ENCODE measurements at places on chromosomes 2 and 18.

DNA sequence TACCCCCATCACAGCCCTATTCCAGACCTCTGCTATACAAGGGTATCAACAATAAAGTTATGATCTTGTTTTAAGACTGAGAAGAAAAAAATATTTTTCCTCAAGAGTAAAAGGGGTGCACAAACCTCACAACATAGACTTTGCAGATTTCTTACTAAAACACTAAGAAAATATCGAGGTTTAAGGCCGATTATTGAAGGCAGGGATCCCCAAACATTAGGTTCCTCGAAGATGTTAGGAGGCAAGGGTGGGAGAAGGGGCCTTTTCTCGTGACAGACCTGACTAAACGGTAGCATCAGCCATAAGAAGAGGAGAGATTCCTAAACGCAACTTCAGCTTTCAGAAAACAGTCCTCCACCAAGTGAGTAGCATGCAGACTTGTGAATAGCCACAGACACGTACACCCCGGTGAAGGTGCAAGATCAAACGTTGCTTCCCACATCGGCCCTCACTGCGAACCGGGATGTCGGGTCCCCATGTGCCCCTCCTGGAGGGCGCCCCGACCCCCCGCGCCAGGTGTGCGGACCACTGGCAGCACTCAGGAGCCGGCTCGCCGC is 678 bp downstream of the PIAS2 start:
- DNase-seq: peak; percentile 26

GRCh38 chr2:166234112-166234846 is 106.5 kb upstream of the SCN1A start:
- DNase-seq: no peak

DNA sequence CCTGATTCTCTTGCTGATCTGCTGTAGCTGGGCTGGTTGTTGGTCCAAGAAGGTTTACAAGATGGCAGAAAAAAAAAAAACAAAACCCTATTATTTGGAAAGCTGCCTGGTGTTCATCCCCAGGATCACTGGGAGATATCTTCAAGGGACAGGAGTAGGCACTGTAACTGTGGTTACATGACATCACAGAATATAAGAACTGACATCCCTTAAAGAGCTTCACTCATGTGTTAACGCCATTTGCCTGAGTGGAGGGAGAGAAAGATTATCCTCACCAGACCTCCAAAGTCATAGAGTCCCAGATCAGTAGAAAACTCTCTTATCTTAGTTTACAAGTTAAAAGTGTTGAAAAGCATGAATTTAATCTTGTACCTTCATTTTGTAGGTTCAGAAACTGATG is 95.3 kb upstream of the BZW1 start:
- no peak for DNase-seq

DNA sequence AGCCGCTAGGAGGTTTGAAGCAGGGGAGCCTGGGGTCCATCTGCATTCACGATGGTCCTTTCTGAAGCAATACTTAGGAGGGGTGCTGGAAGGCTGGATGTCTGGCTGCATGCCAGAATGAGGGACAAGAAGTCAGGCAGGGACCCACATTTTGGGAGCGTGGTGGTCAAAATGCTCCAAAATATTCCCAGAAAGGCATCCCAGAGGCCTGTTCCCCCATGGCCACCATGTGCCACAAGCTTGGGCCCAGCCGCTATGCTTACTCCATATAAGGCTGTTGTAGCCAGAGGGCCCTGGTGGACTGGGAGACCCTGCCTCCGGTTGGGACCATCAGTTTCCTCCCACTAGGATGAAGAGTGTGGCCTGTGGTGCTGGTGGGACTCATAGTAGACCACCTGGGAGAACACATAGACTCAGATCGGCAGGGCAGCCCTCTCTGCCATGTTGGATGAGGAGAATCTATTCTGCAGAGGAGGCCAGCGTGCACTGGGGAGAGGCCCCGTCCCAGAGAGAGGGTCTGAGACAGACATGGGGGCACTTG is 3.6 kb upstream of the PROM2 start:
- DNase-seq: no peak

- no peak for DNase-seq
These were observed 23.0 kb downstream of the INPP5D start for GRCh38 chr2:233082931-233083755.

DNA sequence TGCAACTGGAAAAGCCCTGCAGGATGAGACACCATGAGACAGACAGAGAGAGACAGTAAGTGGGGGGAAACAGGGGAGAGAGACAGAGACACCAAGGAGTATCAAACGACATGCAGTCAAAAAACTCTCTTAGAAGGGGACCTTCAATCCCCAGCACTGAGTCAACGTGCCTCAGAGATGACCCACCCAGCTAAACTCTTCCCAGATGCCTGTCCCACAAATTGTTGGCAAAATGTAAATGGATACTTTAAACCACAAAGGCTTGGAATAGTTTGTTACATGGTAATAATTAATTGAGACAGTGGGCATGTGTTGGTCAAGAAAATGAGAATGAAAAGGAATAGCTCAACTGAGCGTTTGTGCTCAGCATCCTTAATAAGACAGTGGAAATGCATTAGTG is 98.3 kb downstream of the GRB14 start:
- no peak for DNase-seq

- no peak for DNase-seq
These were observed 45.2 kb upstream of the ST3GAL5 start for GRCh38 chr2:85933753-85934594.

DNA sequence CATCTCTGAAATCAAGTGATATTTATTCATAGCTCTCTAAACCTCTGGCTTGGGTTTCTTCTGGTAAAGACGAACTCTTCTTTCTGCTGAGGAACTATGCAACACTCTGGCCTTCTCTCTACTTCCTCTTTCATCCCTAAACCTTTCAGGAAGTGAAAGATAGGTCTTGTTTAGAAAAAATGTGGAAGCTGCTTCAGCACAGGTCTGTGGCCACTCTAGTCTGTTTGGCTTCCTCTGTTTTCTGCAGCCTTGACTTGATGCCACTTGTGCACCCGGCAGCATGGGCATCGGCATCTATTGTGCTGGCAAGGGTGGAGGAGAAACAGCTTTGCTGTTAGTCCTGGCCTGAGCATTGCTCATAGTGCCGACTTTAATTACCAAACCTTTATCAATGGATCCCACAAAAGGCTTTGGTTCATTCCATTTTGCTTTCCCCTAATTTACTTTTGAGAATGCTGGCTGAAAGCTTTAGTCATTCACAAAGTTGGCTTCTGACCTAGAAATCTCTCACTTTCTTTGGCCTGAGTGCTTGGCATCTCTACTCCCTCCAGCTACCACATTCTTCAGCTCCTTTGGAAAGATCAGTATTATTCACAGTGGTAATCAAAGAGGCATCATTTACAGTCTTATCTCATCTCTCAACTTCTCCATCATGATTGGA is 32.0 kb upstream of the GPR39 start:
- DNase-seq: no peak

DNA sequence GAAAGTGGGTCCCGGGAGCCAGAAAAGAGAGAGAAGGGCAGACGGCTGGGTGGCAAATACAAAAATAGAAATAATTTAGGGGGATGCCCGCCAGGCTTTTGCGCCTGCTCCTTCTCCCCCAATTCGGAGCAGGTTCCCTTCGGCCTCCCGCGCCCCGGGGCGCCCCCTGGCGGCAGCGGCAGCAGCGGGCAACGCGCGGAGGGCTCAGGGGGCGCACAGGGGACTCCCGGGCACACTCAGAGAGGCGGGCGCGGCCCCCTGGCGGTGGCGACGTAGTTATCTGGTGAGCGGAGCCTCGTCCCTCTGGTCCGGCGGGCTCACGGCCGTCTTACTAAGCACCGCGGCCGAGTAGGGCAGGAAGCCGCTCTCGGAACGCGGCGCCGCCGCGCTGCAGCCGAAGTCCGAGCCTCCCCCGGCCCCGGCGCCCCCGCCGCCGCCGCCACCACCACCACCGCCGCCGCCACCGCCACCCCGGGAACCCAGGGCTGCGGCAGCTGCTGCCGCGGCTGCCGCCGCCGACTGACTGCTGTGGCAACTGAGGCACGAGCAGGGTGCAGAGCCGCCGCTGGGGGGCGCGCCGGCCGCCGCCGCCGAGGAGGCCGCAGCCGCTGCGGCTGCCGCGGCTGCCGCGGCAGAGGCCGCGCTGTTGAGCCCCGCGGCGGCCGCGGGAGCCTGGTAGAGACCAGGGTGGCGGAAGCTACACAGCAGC is 3.8 kb downstream of the EVX2 start:
- DNase-seq: no peak

DNA sequence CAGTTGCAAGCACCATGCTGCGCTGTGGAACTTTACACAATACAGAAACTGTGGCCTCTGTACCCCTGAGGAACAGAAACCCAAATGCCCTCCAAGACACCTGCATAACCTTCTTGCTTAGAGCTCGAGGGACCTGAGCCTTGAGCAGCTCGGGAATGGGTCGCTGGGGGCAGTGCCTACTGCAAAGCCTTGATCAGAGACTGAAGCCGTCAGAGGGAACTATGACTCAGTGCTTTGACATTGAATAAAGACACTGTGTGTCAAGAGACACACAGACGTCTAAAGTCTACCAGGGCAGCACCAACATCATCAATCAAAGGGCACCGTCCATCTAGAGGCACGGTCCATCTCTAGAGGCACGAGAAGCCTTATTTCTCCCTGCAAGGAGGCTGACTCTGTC is 30.6 kb downstream of the GPR45 start:
- no peak for DNase-seq

GRCh38 chr18:48932462-48932818 is 18.3 kb downstream of the SMAD7 start:
- DNase-seq: no peak

GRCh38 chr2:54701029-54701428 is 22.4 kb upstream of the EML6 start:
- no peak for DNase-seq

DNA sequence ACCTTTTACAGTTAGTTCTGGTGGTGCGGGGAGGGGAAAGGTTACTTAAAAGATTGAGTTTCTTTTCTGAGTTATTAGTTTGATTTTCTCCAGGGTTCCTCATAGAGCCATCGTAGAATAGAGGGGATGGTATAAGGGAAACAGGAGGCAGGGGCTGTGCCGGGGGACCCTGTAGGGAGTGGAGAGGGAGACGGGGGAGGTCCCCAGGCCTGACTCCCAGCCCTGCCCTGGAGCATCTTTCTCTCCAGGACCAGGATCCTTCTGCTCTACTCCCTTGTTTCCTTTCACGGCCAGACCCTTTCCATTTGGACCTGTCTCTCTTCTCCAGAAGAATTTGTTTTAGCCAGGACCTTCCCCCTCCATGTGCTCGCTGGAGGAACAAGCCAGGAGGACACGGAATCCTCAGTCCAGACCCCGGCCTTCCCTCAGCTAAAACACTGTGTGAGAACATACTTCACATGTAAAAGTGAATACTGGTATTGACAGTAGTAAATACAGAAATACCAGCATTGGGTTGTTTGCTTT is 35.4 kb downstream of the DGKD start:
- DNase-seq: no peak

- DNase-seq: no peak
These were observed 5.1 kb upstream of the PPIG start for GRCh38 chr2:169579044-169579443.

GRCh38 chr2:33284287-33284686 is 192.2 kb upstream of the RASGRP3 start:
- no peak for DNase-seq

GRCh38 chr18:46184727-46185126 is 80.5 kb downstream of the HAUS1 start:
- no peak for DNase-seq

DNA sequence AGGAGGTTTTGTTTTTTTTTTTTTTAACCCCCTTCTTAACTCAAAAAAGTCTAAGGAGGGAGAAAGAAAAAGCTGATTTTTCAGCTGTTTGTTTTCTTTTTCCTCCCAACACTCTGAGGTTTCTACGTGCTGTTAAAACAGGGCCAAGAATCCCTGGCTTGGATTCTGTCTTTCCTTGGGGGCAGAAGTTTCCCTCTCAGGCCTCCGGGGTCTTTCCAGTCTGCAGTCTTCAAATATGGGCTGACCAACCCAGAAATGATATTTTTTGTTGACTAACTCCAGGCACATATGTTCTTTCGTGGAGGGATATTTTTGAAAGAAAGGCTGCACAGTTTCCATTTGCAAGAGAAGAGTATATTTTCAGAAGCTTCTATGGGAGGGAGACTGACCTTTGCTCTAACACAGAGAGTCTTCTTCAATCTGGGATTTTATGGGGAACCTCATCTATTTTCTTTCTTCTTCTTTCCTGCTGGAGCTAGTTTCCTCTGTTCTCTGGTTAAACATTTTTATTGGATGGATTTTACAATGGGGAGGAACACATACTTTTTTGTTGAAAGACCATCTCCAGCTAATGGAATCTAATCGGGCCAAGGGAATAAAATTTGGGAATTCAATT is 93.3 kb upstream of the SPRED2 start:
- no peak for DNase-seq

- no peak for DNase-seq
These were observed 21.7 kb downstream of the HDAC4 start for GRCh38 chr2:239378918-239379640.

DNA sequence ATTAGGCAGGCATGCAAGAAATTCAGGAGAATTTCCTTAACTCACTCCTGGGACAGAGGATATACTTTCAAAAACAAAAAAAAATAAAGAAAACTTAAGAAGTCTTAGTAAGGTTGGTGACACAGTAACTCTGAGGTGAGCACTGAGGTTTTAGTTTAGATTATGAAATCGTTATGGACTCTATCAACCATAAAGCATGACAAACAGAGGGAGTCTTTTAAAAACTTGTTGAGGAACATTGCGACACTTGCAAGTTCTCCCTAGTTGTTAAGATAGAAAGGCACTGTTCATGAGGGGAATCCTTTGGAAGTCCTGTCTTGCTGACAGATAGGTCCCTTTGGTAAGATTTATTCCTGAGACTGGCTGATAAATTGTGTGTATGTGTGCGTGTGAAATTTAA is 194.3 kb upstream of the ERBB4 start:
- DNase-seq: no peak

- no peak for DNase-seq
These were observed 476.6 kb downstream of the CNTNAP5 start for GRCh38 chr2:124501575-124502152.

DNA sequence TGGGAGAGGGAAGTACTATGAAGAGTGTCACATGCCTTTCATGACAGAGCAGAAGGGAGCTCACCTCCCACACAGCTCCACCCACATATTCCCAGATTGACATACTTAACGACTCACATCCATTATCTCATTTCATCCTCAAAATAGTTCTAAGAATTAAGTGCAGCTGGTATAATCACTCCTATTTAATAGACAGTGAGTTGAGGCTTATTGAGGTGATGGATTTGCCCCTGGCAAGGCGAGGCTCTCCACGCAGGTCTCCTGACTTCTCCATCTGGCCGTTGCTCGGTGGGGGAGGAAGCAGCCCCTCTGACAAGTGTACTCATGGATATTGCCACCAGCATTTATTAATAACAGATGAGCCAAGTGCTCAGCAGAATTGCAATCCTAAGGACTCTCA is 81.4 kb downstream of the TGOLN2 start:
- no peak for DNase-seq

Measured in stimulated activated CD4-positive, alpha-beta T cell treated with anti-CD3 and anti-CD28 coated beads, Interleukin-12 subunit alpha, Interleukin-12 subunit beta, amount 100 ng/mL, for 24 hours (primary cell).